Right renal pelvis (tissue), 4 donors: ENCODE measurements at places on chromosomes 6 and 20. TPM values are rescaled to one million over a fixed set of nuclear protein-coding genes. Genes with fewer than 3 reads are reported as not detected.

The C6orf132 gene
- polyA plus RNA-seq: 4.6 TPM

The GSTA3 gene
- 0.39 TPM for polyA plus RNA-seq

- DNase-seq: peak; percentile 92
These were observed 43.7 kb upstream of the HFE start for GRCh38 chr6:26043384-26044139.

DNA sequence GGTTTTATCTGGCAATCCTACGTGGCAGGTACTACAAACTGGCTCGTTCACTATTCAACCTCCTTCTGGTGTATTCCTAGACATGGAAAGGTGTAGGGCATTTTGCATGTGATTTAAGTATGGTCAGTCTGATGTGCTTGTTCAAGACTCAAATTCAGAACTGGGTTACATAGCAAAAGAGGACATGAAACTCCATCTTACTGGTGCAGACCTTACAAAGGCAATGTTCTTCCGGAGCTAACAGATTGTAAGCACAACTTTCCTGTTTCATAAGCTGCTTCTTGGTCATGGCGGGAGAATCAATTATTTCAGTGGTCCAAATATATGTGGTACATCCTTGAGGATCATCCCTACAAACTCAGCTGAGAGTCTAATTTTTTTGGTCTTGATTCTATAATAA, 703.4 kb downstream of the EPM2A start:
- no peak for DNase-seq

The PSORS1C1 gene
- not detected for polyA plus RNA-seq

GRCh38 chr6:152698692-152699091, 995 bp downstream of the MYCT1 start:
- no peak for DNase-seq

GRCh38 chr6:36204068-36204753, 7.7 kb downstream of the BRPF3 start:
- no peak for DNase-seq

The MUC21 gene
- polyA plus RNA-seq: not detected

DNA sequence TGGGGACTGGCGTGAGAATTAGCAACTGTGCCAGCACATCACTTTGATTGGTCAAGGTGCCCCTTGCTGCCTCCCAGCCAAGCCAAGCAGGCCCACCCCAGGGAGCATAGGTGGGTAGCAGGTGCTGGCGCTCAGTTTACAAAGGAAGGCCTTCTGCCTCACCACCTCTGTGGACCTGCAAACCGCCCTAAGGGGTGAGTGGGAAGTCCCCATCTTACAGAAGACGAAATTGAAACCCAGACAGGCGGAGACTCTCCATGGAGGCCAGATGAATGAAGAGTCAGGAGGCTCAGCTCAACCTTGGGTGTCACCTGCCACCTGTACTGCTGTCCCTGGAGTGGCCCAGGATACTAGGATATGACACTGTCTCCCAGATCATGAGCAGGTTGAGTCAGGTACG, 21.5 kb upstream of the MAS1L start:
- DNase-seq: no peak

- DNase-seq: no peak
These were observed 10.2 kb downstream of the ADNP start for GRCh38 chr20:50920997-50921396.

- no peak for DNase-seq
These were observed 142.3 kb downstream of the FARS2 start for GRCh38 chr6:5403609-5404008.

- no peak for DNase-seq
These were observed 160.4 kb downstream of the PACRG start for GRCh38 chr6:162887981-162888689.

GRCh38 chr6:44593539-44593944, 206.0 kb downstream of the CDC5L start:
- no peak for DNase-seq

DNA sequence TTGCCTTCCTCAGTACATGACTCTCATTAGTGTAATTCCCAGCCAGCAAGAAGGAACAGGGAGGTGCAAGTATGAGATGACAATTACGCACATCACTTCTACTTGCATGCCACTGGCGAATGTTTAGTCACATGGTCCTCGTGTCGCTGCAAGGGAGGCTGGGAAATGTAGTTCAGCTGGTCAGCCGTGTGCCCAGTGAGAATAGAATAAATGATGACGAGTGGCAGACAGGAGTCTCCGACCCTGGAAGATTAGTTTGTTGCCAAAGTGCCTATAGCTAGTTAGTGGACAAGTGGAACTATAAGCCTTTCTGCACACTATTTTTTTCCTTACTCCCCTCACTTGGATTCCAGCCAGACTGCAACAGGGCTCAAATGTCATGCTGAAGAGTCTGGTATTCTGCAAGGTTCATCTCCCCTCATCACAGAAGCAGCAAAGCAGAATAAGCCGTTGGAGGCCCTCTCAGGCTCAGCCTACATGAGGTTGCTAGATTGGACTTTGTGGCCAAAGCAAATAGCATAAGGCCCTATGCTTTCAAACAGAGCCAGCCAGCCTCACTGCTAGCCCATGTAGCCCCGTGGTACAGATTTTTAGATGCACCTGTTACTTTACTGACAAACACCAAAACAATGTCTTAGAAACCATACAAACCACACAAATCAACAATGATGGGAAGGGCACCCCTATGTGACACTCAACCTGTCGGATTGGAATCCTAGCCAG, 9.7 kb downstream of the LINC00237 start:
- no peak for DNase-seq

The CGA gene
- 2.9 TPM for polyA plus RNA-seq

DNA sequence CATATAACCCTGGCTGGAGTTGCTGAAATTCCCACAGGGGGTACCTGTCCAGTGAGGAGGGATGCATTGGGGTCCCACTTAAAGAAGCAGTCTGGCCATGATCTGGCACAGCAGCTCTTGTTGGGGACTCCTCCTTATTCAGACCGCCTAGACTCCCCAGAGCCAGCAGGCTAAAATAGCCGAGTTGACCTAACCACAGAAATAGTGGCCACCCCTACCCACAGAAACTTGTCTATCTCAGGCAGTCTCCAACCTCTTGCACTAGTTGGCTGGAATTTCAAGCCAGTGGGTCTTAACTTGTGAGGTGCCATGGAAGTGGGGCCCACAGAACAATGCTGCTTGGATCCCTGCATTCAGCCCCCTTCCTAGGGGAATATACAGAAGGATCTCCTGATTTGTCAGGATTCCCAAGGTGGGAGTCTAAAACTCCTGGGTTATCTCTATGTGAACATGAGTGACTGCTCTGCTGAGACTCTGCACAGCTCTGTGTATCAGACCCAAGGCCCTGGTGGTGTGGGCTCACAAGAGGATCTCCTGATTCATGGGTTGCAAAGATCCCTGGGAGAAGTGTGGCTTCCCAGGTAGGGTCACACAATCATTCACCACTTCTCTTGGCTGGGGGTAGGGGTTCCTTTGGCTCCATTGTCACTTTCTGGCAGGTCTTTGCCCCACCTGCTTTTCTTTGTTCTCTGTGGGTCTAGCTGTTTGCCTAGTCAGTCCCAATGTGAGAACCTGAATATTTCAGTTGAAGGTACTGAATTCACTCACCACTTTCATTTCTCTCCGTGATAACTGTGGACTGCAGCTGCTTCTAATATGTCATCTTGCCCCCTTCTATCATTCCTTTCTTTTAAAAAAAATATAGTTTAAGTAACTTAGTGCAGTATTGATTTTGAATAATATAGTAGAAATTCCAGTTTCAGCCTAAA, 65.5 kb upstream of the CLVS2 start:
- no peak for DNase-seq

- no peak for DNase-seq
These were observed 400.2 kb downstream of the HACE1 start for GRCh38 chr6:104459543-104459942.

DNA sequence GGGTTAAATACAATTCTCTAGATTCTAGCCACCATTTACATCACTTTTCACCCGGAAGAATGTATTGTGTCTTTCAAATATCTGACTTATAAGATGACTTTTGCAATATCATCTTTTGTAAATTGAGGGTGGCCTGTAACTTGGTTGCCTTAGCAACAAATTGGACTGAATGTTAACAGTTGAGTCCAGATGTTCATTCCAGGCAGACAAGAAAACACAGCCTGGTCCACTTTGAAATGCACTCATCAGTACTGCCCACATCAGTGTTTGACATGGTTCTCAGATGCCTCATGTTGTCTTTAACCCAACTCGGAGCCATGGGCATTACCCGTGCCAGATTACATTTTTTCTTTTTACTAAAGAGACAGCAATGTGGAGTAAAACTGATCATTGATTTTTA, 781.6 kb upstream of the CHD6 start:
- no peak for DNase-seq

- DNase-seq: no peak
These were observed 2.6 kb downstream of the SLCO4A1 start for GRCh38 chr20:62644802-62645496.

The FAM162B gene
- 5.8 TPM for polyA plus RNA-seq

The PAX1 gene
- polyA plus RNA-seq: 0.29 TPM

DNA sequence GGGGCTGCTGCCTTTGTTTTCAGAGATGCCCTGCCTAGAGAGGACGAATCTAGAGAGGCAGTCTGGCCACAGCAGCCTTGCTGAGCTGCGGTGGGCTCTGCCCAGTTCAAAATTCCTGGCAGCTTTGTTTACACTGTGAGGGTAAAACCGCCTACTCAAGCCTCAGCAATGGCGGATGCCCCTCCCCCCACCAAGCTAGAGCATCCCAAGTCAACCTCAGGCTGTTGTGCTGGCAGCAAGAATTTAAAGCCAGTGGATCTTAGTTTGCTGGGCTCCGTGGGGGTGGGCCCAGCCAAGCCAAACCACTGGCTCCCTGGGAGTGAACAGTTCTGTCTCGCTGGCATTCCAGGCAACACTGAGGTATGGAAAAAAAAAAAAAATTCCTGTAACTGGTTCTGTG, 970.9 kb downstream of the TBC1D32 start:
- DNase-seq: no peak

DNA sequence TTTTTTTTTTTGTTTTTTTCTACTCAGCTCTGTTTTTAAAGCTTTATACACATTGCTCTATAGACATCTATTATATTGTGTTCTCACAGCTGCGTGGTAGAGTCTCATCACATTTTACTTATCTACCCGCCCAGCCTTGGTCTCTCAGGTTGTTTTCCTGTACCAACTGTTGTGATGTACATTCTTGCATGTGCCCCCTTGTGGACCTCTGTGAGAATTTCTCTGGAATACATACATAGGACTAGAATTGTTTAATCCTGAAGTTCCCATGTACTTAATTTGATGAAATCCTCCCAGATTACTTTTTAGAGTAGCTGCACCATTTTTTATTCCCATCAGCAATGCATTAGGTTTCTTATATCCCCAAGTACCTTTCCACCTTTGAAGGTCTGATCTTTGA, 40.4 kb upstream of the TINAG start:
- no peak for DNase-seq

DNA sequence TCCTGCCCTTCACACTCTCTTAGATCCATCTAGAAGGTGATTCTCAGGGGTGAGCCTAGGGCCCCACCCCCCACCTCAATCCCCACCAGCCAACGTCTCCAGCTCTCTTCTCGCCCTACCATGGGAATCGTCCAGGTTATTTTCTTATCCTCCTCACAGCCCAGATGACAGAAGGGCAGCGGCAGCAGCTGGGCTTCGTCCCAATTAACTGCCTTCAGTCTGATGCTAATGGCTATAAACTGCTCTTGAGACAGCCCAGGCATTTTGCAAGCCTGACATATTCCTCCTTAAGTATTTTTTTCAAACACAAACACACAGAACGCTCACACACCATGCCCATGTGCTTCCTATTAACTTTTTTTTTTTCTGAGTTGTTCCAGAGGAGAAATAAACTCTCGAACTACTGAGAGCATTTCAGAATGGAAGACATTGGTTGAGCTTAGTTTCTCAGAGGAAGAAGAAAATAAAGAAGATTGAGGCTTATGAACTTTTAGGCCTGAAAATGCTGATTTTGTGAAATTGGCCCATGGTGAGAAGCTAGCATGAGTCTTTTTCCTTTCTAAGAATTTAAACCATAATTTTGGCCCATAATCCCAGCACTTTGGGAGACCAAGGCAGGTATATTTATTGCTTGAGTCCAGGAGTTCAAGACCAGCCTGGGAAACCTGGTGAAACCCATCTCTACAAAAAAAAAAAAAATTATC, 124.6 kb downstream of the EYA2 start:
- DNase-seq: peak; percentile 68

DNA sequence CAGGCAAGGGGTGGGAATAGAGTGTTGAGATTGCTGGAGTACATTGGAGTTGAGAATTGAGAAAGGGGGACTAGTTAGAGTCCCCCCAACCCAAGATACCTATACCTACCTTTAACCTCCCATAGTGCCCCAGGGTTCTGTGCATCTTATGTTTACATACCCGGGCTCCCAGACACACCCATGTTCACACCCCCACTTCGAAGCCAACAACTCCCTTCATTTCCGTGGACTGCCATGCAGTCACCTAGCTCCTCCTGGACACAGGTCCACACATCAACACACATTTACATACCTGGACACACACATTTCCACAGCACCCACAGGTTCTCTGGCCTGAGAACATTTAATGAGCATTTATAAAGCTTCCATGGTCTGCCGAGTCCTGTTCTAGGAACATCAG, 5.1 kb downstream of the TMEM63B start:
- DNase-seq: no peak

DNA sequence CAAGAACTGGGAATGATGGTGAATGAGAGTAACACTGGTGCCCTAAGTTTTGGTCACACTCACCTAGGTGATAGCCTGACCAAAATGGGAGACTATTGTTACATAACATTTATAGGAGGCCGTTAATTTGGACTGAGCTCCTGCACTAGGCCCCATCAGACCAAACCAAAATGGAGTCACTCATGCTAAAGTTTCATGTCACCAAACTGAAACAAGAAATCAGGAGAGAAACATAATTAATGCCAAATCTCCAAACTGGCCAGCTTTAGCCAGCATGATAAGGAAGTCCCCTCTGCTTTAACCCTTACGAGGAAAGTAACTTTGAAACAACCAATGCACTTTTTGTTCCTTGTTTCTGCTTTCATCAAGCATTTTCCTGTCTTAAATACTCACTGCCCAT, 110.9 kb upstream of the SLC22A16 start:
- DNase-seq: no peak

DNA sequence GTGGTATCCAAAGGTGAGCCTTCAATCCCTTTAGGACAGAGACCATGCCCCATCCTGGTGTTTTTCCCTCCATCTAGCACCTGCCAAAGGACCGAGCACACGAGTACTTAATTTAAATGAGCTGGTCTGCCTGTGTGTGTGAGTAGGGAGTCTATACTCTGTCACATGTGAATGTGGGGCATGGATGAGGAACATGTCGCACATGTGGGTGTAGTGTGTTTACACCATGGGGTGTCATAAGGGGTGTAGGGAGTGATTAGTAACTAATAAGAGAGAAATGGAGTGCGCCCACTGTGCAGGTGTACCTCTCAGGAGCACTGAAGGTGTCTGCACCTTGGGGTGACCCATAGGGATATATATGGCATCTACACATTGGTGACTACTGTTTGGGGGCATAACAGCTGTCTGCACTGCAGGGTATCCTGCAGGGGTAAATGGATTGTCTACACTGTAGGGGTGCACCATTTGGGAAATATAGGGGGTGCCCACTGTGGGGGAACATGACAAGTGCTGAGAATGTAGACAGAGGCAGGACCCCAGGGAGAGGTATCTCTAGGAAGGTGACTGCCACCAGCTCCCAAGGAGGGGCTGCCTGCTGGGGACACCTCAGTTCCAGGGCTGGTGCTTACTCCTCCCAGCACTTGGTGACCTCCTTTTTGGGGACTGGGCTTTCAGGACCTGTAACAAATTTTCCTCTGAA, 53.5 kb downstream of the EBF4 start:
- no peak for DNase-seq

The SRSF12 gene
- polyA plus RNA-seq: 15.7 TPM

GRCh38 chr6:49506569-49507111, 6.9 kb downstream of the GLYATL3 start:
- no peak for DNase-seq

GRCh38 chr6:26284537-26285142, 80.4 kb upstream of the BTN3A2 start:
- peak; percentile 47 for DNase-seq
